ENCODE measurements at places on chromosomes 13 and 19. TPM values are rescaled to one million over a fixed set of nuclear protein-coding genes. Genes with fewer than 3 reads are reported as not detected.

DNA sequence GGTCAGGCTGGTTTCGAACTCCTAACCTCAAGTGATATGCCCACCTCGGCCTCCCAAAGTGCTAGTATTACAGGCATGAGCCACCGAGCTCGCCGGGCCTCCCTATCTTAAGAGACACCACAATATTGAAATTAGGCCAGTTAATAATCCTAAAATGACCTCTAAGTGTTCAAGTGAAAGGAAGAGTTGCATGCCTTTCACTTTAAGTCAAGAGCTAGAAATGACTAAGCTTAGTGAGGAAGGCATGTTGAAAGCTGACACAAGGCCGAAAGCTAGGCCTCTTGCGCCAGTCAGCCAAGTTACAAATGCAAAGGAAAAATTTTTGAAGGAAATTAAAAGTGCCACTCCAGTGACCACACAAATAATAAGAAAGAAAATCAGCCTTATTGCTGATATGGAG, 144.5 kb upstream of the FNDC3A start:
- H3K27me3 ChIP-seq, result no peaks in the 10 kb centered on the region
- H3K27ac ChIP-seq, result no peak overlapping the region
- H3K4me3 ChIP-seq, result no peak overlapping the region
- no peak for DNase-seq

GRCh38 chr13:85545771-85546170, 253.4 kb downstream of the SLITRK6 start:
- no peak overlapping the region for H3K27ac ChIP-seq
- no peak overlapping the region for H3K4me3 ChIP-seq
- no peaks in the 10 kb centered on the region for H3K27me3 ChIP-seq
- H3K4me1 ChIP-seq, result no peaks in the 10 kb centered on the region
- no peak for DNase-seq

DNA sequence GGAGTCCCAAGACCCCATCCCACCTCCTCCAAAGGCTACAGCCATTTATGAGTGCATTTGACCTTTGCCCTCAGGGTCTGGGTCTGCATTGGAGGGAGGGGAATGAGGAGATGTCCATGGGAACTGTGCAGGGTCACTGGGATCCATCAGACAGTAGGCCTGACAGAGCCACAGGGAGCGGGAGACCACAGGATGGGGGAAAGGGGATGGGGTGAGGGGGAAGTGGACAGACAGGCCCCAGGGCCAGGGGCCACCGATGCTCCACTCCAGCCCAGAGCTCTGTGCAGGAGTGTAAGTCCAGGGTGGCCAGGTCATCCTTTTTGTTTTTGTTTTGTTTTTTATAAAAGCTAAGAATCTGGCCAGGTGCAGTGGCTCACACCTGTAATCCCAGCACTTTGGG, 82.5 kb downstream of the CHST8 start:
- no peaks in the 10 kb centered on the region for H3K27me3 ChIP-seq
- no peaks in the 10 kb centered on the region for H3K36me3 ChIP-seq
- H3K4me1 ChIP-seq, result no peaks in the 10 kb centered on the region
- H3K27ac ChIP-seq, result no peak overlapping the region

GRCh38 chr13:44305917-44306370, 67.7 kb upstream of the SERP2 start:
- H3K27ac ChIP-seq, result peak overlapping the region; percentile 56
- no peaks in the 10 kb centered on the region for H3K27me3 ChIP-seq
- H3K4me1 ChIP-seq, result peaks cover 12% of the 10 kb centered on the region
- H3K36me3 ChIP-seq, result no peaks in the 10 kb centered on the region
- H3K4me3 ChIP-seq, result no peak overlapping the region

DNA sequence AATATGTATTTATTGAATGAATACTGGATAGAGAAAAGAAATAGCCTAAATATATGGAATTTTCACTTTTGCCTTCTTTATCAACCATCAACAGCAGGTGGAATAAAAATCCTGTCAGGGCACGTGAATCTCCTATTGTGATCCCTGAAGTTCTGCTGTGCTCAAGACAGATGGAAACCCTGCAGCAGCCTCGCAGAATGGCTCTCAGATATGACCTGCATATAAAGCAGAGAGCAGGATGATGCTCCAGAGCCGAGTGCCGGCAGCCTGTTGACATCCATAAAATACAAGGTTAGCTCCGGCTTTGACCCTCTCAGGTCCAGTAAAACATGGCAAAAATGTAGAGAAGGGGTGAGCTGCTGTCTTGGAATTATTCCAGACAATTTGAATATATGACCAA, 659.3 kb downstream of the DIAPH3 start:
- H3K4me1 ChIP-seq, result no peaks in the 10 kb centered on the region
- no peak overlapping the region for H3K27ac ChIP-seq
- DNase-seq, result no peak
- H3K4me3 ChIP-seq, result no peak overlapping the region
- no peaks in the 10 kb centered on the region for H3K36me3 ChIP-seq
- no peaks in the 10 kb centered on the region for H3K27me3 ChIP-seq

GRCh38 chr19:5107432-5108122, 138.7 kb downstream of the KDM4B start:
- no peak overlapping the region for H3K27ac ChIP-seq
- H3K36me3 ChIP-seq, result peaks cover 95% of the 10 kb centered on the region
- H3K4me1 ChIP-seq, result peaks cover 24% of the 10 kb centered on the region
- no peaks in the 10 kb centered on the region for H3K27me3 ChIP-seq

DNA sequence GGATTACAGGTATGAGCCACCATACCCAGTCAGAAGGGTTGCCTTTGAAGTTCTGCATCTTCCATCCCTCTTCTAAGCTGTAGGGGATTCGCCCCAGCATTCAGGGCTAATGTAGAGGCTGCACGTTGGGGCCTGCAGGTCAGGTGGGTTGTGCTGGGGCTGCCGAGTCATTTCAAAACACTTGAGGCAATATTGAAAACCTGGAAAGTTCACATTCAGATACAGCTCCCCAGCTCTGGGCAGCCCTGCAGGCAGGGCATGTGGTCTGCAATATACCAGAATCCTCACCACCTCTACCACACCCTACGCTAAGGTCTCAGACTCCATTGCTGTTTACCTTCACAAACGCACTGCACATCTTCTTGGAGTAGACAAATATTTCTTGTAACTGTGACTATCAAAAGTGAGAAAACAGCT, 24.6 kb downstream of the CCNE1 start:
- no peak overlapping the region for H3K27ac ChIP-seq
- DNase-seq, result no peak
- H3K27me3 ChIP-seq, result no peaks in the 10 kb centered on the region
- H3K4me3 ChIP-seq, result no peak overlapping the region
- H3K4me1 ChIP-seq, result no peaks in the 10 kb centered on the region

DNA sequence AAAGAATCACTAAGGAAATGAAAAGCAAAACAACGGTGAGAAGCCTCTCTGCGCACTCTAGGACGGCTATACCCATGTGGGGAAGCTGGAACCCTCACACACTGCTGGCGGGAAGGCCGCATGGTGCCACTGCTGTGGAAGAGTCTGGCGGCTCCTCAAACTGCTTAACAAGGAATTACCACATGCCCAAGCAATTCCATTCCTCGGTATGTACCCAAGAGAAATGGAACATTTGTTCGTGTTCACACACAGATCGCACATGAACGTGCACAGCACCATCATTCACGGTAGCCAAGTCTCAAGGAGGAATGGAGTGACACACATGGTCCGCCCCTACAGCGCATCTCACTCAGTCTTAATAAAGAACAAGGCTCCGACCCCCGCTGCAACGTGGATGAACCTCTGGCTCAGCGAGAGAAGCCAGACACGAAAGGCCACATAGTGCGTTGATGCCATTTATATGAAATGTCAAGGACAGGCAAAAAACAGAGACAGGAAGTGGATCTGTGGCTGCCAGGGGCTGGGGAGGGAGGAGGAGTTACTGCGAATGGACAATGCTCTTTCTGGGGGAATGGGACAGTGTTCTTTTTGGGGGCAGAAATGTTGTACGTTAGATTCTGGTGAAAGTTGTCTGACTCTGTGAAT, 7.6 kb downstream of the CAPS start:
- peaks cover 50% of the 10 kb centered on the region for H3K36me3 ChIP-seq
- H3K27me3 ChIP-seq, result no peaks in the 10 kb centered on the region
- no peak overlapping the region for H3K27ac ChIP-seq
- no peak for DNase-seq
- no peak overlapping the region for H3K4me3 ChIP-seq
- H3K4me1 ChIP-seq, result peaks cover 5% of the 10 kb centered on the region

ZNF320 gene
- total RNA-seq, result 2.3 TPM
